ENCODE measurements at places on chromosomes 5 and 9.

GRCh38 chr5:124738681-124739633 lies 7.5 kb downstream of the ZNF608 start:
- no peak for DNase-seq

DNA sequence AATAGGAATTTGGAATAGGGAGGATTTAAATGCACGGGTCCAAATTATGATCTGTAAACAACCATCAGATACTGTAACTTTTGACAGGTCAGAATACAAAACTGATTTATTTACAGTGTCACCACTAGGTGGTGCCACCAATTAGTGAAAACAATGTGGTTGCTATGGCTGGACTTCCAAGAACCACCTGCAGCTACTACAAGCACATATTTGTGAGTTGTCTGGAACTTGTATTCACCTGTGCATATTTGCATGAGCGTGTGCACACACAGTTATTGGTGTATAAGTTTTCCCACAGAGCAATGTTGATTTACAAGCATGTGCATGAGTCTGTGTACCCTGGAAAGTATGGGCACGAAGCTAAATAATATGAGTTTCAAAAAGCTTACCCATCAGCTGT lies 3.0 kb upstream of the HRCT1 start:
- no peak for DNase-seq

DNA sequence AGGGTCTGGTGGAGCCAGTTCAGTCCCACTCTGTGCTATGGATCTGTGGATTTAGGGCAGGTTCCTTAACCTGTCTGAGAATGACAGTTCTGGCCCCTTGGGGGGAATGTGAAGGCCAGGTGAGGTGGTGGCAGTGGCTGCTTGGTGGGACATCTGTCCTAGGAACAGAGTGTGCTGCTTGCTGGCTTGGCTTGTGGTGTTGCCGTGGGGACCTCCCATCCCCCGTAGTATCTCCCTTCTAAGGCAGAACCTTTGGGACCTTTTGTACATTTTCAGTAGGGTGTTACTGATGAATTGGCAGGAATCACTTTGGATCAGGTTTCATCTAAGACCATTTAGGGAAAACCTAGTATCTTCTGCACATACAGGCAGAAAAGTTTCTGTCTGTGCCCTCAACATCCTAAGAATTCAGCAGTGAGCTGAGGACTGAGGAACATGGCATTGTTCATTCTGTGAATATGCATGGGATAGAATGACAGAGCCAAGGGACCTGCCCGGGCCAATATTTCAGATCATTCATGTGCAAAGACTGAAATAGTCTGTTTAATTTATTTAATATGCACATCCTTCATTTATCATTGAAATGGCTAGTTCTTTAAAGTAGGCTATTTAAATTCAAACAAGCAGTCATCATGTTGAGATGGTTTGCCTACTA lies 64.6 kb downstream of the WNK2 start:
- DNase-seq, result no peak

DNA sequence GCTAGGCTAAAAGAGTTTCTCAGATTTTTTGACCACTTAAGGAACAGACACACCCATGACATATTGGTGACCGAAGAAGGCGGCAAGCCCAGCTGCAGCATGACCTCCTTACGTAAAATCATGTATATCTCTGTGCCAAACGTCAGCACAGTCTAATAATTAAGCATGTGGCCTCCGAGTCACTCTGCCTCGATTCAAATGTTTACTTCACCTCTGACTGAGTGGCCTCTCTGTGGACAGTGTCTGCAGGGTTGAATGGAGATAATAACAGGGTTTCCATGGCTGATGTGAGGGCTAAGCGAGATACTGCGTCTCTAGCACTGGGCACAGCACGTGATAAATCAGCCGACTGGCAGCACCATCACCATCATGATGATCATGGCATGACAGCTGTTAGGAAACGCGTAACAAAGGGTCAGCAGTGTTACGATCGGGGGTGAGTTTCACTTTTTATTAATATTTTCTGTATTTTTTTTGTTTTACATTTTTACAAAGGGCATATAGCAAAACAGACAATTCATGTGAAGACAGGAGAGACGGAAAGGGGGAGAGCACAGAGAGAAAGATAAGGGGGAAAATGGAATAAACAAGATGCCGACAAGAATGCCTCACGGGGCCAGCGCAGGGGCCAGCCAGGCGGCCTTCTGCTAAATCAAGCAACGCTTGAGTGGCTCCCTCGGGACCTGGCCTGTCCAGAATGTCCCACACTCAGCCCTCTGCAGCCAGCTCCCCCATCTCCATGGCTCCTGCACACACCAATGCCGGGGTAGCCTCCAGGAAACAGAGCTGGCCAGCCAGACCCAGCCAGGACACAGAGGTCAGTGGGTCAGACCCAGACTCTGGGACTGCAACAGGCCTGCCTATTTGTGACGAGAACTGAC lies 60.3 kb downstream of the ADAMTS2 start:
- no peak for DNase-seq

DNA sequence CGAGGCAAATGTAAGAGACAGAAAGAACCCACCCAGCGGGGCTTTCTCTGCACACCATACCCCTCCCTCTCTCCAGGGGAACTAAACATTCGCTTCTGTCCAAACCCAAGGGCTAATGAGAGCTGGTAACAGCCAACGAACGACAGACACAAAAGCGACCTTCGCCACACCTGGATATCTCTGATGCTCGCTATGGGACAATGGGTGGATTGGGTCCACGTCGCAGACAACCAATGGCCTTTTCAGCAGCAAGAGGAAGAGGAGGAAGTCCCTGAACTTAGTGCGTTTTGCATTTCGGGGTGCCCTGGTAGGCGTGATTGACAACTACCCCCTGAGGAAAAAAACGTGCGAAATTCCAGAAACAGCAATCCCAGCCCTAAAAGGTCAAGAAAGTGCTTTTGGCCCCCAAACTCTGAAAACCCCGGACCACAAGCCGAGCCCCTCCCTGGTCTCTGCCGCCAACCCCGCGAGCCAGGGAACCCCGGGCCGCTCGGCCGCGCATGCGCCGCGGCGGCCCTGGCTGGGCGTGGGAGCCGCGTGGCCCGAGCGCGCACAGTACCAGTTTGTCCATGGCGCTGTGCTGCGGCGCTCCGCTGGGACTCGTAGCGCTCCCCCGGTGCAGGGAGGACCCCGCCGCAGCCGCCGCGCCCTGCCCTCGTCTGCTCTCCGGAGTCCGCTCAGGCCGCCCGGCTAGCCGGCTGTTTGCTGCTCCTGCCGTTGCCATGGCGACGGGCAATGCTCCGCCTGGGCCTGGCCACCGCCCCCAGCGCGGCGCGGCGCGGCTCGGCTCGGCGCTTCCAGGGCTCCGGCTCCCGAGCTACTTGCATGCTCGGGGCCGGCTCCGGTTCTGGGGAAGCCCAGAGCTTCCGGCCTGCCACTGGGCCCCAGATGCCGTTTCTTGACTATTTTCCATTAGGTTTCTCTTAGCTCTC lies 66.9 kb upstream of the DNAH5 start:
- peak; percentile 81 for DNase-seq

GRCh38 chr9:117706421-117707116 lies 2.4 kb downstream of the TLR4 start:
- DNase-seq, result no peak

DNA sequence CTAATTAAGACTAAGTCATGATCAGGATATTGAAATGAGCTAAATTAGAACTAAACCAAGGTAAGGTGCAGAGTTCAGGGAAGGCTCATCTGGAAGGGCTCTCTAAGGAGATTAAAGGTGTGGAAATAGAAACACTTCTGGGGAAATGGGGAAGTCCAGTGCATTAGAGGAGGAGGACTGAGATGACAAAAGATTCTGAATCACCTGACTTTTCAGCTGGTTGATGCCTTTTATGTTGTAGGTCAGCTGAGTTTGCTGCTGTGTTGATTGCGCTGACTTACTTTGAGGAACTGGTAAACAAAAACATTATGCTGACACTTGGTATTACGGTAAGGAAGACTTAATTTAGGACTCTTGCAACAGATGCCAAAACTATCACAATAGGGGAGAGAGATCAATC lies 23.8 kb downstream of the IFNA5 start:
- no peak for DNase-seq

GRCh38 chr5:112554101-112554977 lies 135.3 kb upstream of the EPB41L4A start:
- DNase-seq, result no peak

DNA sequence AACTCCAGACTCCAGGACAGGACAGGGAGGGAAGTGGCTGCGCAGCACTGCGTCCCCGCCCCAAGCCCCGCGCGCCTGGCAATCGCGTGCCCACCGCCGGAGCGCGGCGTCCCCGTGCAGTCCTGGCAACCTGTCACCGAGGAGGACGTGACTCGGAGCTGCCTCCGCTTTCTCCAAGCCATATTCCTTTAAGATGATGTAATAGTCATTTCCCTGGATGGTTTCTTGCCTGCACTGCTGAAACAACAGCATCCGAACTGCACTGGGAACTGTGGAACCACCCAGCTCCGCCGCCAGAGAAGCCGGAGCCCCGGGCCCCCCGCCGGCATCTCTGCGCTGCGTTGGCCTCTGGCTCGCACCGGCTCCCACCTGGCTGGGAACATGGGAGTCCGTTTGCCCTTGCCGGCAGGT lies 34.5 kb downstream of the KCTD16 start:
- DNase-seq, result peak; percentile 10

DNA sequence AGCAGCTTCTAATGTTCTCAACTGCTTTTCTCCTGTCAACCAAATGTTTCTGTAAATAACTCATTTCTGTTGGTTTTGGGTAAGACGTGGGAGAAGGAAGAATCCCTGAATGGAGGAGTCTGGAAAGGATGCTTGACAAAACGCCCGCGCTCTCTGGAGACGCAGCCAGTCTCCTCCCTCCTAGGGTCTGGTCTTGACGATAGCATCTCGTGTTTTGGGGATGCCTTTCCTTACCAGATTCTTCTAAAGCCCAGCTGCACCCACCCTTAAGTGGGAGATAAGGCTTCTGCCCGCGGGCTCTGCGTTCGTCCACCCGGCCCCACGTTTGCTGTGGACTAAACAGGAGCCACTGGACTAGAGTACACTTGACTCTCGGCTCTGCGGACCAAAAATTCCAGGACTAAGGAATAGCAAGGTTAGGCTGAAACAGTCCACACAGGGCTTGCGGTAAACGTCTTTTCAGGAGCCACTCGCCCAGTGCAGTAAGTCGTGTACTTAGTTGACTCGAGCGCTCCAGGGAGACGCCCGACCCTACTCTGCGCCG lies 491 bp upstream of the CTSL start:
- DNase-seq, result no peak

DNA sequence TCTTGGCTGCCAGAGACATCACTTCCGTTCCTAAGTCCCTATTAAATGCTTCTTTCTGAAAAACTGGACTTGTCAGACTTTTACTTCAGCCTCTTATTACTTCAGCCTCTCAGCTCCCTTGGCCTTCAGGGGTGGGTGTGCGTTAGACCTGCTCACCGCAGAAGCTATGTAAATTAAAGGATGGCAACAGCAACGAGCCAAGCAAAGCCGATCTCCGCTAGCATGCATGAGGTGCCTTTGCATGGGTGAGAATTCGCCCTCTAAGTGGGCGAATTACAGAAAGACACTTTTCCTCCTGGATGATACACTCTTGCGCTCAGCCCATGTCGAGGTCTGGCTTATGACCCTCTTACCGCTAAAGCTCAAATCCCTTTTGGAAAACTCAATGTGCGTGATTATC lies 10.9 kb upstream of the IL3 start:
- DNase-seq, result no peak

DNA sequence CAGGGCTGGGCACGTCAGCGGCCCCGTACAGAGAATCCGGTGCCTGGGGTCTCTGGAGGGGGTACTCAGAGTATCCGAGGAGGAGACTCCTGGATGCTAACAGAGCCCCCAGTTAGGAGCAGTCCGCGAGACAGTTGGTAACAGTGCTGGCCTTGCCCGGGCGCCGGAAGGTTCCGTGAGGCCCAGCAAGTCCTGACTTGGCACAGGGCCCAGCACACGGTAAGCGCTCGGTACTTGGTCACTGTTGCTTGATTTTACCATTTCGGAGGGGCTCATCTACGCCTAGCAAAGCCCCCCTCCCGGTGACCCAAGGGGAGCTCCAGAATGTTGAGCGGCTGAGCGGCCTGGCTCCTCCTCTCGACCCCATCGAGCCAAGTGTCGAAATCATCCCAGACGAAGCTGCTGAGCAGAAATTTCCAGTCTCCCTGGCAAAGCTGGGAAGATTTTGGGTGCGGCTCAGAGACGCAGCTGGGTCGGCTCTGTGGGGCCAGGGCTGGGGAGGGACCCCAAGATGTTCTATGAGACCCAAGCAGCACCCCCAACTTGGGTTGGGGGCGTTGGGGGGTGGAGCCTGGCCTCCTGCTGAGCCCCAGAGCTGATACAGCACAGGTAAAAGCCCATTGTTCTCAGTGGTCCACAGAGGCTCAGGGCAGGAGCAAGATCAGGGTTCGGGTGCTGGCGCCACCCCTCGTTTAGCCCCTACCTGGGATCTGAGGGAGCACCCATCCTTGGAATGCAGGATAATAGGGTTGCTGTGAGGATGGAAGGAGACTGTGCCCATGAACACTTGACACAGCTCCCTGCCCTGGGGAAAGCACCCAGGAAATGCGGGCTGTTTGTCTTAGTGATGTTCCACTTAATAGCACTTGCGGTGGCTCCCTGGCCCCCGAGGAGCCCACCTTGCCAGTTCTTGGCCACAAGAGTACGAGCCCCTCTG lies 137.2 kb downstream of the C9orf50 start:
- DNase-seq, result no peak

- DNase-seq, result peak; percentile 44
These were observed 227.6 kb upstream of the DMRT1 start for GRCh38 chr9:613771-614347.

GRCh38 chr5:176781054-176781375 lies 29.3 kb upstream of the UNC5A start:
- DNase-seq, result no peak

GRCh38 chr9:130124085-130124860 lies 47.9 kb upstream of the NCS1 start:
- no peak for DNase-seq

DNA sequence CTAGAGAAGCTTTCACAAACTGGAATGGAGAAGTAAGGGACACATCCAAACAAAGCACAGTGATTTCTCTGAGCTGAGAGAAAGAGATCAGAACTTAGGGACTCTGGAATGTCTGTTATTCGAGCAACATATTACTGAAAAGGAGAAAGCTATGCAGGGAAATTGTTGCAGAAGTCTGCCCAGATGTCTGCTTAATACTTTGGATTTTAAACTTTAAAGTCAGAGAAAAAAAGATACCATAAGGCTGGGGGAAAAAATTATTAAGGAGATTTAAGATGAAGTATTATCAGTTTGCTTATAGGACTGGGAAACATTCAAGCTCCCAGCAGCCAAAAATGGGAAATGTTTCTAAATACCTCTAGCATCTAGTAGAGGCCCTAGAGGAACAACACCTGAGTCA lies 803.9 kb downstream of the TAF11L14 start:
- DNase-seq, result no peak

DNA sequence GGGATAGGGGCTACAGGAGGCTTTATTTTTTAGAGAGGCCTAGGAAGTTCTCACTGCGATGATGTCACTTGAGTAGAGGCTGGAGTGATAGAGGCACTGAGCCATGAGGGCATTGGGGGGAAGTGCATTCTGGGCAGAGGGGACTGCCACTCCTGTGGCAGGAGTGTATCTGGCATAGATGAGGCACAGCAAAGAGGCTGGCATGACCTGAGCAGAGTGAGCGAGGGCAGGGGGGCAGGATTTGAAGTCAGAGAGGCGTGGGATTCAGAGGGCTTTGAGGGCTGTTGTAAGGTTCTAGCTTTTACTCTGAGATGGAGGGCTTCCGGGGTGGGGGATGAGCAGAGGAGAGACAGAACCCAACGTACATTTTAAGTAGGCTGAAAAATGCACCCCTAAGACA lies 91.9 kb upstream of the SH3PXD2B start:
- no peak for DNase-seq

- no peak for DNase-seq
These were observed 2.3 kb upstream of the TNIP1 start for GRCh38 chr5:151083081-151083676.

Measured in neural crest cell (in vitro differentiated cells).